ENCODE measurements at places on chromosomes 12 and 14.

GRCh38 chr14:56463271-56463890 lies 116.2 kb upstream of the TMEM260 start:
- no peak for DNase-seq

GRCh38 chr12:126191949-126192348 lies 1126.7 kb downstream of the AACS start:
- DNase-seq: no peak

DNA sequence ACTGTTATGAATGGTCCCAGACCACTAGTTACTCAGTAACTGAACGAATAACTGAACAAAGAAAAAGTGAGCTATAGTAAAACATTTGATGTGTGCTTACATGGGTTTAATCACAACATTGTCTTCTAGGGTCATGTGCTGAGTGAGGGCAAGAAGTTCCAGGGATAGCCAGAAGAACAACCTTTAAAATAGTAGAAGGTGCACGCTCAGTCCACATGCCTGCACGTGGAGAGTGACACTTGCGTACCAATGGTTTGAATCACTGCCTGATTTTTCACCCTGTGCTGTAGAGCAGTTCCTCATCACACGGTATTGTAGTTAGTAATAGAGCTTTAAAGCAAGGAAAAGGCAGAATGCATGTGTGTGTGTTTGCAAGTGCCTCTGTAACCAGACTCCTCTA lies 224.2 kb downstream of the EGLN3 start:
- DNase-seq: no peak

DNA sequence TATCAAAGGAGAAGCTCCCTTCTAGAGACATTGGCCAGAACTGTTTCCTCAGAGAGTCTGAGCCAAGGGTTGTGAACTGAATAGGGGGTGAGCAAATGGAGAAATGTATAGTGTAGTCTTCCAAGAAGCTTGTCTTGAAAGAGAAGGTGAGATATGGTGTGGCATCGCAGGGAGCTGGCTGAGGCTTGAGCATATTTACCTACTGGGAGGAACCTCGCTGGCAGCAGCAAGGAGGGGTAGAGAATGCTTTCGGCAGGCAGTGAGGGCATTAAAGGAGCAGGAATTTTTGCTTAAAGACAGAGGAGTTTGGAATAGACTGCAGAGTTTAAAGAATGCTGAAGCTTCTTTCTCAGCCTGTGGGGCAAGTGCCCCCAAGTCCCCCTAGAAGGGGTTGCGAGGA lies 59.3 kb upstream of the PRMT8 start:
- DNase-seq: no peak

DNA sequence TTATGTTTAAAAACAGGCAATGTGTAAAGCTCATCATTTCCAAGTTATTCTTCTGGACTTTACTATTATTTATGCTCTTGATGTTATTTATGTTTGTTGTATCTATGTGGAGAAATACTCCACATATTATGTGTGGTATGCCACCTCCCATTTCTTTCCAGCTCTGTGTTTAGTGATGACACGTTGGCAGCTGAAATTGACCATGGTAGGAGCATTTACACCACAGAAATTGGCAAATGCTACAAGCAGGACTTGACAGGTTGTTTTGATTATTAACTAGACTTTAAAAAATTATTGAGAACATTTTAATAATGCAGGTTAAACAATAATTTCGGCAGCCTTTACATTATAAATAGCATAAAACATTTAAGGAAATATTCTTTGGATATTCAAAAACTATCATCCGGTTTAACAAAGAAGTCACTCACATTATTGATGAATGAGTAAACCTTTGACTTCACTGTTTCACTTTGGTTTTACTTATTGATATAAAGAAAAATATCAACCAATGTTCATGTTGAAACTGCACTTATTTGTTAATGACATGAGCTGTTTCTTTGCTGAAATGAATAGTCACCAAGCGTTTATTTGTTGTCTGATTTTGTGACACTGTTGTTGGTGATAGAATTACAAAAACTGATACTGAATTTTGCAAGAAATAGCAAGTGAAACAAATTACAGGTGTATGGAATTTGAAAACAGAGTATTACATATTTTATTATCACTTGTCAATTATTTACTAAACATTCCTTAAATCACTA lies 76.8 kb downstream of the HMGA2 start:
- no peak for DNase-seq

DNA sequence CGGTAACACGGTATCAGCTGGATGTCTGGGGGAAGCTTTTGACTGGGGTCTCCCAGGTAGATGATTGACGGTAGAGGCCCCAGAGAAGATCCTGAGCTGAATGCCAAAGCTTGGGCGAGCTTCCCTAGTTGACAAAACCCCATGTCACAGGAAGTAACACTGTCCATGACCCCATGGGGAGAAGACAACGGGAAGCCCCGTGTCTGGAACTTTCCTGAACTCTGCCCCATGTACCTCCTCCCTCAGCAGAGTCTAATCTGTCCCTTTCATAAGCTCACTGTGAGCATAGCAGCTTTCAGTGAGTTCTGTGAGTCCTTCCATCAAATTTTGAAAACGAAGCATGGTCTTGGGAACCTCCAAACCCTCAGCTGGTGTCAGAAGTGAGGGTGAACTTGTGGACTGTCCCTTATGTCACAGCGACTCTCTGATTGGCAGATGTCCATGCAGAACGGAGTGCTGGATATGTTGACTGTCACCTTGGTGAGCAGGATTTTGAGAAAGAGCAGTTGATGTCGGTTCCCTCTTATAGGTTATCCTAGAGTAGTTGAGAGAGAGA lies 29.7 kb upstream of the BEGAIN start:
- no peak for DNase-seq

DNA sequence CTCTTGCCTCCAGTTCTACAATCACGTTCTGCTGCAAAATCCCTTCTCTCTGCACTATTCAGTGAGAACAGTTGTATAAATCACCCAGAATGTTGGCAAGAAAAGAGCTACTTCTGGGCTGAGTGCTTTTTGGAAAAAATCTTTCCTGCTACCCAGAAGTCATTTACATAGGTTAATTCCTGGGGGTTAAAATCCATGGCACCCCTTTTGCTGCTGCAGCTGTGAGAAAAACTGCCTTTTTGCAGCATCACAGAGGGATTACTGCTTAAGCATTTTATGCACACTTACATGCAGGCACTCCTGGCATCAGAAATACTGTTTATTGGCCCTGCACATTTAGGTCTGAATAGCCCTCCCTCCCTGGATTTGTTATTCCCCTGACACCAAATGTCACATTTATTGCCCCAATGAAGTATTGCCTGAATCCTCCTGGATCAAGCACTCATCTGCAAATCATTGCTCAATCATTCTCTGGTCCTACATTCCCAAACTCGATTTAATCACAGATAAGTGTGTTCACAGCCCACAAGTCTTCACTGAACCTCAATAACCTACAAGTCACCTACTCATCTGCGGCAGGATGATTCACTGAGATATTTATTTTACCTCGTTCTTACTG lies 43.1 kb upstream of the CCDC196 start:
- DNase-seq: no peak

DNA sequence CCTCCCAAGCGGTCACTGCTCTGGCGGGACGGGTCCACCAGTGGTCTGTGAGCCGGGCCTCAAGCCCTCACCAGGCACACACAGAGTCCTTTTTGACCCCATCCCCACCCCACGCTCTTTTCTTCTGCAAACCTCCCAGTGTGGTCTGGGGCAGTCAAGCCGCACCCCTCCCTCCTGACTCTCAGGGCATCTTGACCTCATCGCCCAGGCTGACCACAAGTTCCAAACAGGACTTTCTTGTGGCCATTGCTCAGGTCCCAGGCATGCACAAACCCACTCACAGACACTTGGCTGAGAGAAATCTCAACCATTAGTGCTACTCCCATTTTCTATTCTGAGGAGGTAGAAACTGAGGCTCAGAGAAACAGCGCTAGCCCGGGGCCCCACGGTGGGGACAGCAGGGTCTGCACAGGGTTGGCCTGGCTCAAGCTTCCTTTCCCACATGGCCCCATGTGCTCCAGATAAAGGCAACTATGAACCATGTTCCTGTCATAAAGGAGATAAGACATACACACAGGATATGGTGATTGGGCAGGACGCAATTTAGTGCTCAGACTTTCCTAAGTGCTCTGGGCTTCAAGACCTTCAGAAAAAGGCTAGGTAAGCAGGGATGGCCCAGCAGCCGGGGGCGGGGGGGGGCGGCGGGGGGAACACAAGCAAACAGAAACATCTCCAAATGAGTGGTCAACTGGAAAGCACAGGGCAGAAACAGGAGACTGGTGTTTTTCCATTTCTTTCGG lies 69.6 kb downstream of the ITPK1 start:
- no peak for DNase-seq

GRCh38 chr14:60839657-60840056 lies 105.1 kb downstream of the MNAT1 start:
- no peak for DNase-seq

DNA sequence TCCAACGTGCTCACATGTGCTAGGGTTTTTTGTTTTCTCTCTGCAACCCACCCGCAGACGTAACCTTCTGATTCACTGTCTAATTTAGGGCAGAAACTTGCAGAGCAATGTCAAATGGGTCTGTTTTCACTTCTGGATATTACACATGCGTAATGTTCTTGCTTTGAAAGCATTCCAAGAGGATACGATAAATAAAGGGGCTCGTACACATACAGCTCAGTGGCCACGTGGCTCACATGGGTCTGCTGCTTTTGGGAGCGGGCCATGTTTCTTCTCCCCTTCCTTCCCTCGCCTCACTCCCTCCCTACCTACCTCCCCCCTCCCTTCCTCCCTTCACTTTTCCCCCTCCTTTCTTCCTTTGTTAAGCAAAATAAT lies 23.4 kb downstream of the CACNA1C start:
- no peak for DNase-seq

GRCh38 chr12:56267443-56268071 lies 815 bp downstream of the COQ10A start:
- peak; percentile 48 for DNase-seq

Data from HL-60 (cell line).